Left lung (tissue), 14 donors: ENCODE measurements at places on chromosomes 7 and 10.

DNA sequence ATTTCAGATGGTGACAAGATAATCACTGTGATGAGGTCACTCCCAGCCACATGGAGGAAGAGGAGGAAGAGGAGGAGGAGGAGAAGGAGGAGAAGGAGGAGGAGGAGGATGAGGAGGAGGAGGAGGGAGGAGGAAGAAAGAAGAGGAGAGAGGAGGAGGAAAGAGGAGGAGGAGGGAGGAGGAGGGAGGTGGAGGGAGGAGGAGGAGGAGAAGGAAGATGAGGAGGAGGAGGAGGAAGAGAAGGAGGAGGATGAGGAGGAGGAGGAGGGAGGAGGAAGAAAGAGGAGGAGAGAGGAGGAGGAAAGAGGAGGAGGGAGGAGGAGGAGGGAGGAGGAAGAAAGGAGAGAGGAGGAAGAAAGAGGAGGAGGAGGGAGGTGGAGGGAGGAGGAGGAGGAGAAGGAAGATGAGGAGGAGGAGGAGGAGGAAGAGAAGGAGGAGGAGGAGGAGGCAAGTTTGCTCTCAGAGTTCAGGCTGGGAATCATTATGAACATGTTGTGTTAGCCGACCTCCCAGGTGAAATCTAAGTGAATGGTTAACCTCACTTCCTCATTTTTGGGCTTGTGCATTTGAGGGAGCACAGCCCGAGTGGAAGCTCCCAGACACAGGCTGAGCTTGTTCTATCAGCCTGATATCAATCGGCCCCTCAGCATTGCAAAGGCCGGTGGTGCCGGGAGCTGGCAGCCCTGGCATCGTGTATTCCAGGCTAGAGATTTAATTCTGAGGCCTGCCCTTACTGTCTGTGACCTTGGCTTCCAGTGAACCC, 236.2 kb upstream of the PITRM1 start:
- DNase-seq = no peak

- DNase-seq = no peak
Observed at GRCh38 chr10:98138031-98138430, 3.6 kb downstream of the R3HCC1L start.

DNA sequence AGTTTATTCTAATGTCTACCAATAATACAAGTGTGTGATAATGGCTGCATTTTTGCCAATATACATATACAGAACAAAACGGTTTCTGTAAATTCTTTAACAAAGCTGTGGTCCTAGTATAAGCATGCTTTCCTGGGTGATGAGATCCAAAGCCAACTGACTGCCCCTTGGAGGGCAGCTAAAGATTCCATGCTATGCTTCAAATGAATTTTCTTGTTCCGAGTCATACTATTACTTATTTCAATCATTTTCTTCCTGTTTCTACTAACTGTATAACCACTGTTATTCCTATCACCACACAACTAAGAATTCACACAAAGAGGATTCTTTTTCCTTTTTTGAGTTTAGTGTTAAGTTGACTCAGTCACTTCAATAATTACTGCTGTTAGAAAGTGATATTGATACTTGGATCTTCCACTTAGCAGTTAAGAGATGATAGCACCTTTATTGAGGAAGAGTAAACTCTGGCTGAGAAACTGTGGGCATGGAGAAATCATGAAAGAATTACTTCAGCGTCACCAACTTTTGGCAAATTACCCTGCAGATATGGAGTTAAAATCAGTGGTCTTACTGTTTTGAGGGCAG, 197.5 kb downstream of the ARL4A start:
- no peak for DNase-seq

GRCh38 chr7:24442170-24442777, 131.0 kb upstream of the PALS2 start:
- DNase-seq = no peak

DNA sequence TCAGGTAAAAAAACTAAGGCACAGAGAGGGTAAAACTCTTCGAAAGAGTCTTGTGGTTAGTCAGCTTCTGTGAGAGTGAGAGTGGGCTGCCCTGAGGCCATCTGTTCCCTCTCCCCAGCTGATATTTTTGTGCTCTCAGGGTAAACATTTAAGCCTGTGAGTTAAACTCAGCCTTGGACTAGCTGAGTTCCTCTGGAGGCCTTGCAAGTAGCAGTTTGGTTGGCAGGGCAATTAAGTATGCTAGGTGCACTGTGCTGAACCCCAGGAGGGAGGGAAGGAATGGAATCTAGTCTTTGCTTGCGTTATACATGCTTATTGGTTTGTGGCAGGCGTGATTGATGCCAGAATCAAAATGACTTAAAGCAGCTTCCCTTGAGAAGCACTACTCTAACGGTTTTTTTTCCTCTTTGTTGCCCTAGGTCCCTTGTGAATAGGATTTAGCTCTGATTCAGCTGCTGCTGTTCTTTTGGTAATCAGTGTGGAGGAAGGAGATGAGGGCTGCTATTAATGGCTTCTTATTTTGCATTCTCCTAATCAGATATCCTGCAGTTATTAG, 140.2 kb downstream of the AUTS2 start:
- DNase-seq = no peak

DNA sequence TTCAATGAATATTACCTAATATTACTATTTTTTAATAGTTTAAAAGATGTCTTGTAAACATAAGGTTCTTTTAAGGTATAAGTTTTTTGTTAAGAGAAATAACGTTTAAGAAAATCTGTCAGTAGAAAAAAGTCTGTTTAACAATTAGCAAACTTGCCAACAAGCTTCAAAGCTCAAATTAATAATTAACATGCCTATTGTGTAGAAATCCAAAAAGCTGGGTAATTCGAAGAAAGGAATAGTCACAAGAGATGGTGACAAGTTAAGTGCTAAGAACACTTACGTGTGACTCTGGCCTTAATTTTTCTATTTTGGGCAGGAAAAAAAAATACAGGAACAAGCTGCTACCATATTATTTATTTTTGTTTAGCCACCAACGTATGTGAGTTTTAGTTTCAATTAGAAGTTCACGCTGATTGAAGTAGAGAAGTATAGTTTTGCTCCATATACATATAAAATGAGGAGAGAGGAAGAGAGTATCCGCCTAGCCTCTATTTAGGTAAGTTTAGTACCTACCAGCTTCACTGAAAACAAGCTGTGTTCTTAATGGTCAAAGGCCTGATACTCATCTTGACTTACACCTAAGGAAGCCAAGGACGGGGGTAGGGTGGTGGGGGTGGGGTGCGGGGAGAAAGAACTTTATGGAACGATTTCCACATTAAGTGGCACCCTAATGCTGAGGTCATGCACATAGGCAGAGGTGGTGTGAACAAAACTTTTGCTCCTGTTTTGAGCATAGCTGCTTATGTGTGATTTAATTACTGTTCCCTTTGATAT, 43.4 kb upstream of the AGBL3 start:
- DNase-seq = no peak

GRCh38 chr10:75042292-75042974, 69.0 kb upstream of the SAMD8 start:
- no peak for DNase-seq

DNA sequence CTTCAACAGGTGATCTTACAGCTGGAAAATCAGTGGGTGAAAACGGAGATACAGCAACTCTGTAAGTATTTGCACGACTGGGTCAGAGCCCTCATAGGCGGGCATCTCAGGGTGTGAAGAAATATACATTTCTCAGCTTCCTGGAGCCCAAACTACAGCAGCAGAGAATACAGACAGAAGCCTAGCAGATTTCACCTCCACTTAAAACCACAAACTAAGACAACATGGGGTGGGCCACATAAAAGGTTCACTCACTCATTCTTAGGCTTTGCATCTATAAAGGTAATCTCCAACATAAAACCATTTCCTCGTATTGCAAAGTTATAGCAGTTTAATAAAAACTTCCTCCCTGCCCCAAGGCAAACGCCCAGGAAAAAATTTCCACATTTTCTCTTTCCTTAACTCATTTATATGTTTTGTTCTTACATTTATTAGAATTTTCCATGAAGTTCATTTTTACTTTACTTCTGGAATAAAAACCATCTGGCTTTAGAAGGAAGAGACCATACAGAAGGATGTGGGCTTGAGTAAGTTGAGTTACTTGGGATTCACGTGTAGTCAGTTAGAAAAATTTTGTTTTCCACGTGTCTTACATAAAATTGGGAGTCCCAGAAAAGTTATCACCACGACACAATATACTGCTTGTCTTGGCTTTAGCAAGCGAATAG, 327.1 kb downstream of the FRMD4A start:
- no peak for DNase-seq

- no peak for DNase-seq
Observed at GRCh38 chr7:157793973-157794745, 457.4 kb downstream of the DNAJB6 start.

DNA sequence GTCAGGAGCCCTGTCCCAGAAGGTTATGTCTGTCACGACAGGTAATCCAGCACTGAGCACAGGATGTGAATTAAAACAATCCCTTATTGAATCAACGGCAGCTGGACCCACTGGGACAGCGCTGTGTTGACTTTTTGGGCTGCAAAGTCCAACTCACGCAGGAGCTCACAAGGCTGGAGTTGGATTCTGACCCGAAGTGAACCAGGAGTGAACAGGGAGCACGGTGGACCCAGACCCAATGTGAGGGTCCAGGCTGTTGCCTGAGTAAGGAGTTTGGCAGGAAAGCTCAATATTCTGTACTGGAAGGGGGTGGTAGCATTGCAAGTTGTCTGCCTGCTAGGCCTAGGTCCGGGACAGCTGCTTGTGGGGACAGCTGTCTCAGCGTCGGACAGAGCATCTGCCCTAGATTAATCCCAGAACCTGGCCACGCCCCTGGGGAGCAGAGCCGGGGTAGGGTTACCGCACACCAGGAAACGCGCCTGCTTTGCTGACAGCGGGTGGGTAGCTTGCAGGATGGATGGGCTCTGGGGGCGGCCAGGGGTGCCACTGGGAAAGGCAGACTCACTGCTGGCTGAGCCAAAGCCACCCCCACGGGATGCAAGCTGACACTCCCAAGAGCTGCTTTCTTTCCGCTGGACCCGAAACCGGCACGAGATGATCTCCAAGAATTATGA, 24.0 kb downstream of the COL26A1 start:
- DNase-seq = no peak

DNA sequence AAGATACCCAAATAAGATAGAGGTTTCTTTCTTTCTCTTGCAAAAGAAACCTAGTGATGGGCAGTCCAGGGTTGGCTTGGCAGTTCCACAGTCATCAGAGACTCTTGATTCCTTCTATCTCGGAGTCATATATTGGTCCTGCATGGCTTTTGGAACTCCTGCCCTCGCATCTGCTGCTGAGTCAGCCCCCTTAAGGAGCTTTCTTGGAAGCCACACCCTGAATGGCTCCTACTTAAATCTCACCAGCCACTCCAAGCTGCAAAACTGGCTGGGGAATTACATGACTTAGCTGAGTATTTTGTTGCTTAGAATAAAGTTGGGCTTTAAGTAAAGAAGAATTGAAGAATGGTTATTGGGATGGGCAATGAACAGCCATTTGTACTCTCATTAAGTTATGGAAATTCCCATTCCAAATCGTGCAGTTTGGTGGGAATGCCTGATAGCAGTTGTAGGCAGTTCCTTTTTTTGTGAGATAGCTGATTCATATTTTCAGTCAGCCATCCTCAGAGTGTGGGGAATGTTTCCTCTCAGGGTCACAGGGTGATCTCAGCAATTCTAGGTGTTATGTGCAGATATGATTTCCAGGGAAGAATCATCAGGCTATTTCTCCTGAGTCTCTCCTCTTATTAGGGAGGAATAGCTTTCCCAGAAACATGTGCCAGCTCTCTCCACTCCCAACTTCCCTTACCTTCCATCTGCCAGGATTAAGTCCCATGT, 209.9 kb downstream of the BBS9 start:
- no peak for DNase-seq

DNA sequence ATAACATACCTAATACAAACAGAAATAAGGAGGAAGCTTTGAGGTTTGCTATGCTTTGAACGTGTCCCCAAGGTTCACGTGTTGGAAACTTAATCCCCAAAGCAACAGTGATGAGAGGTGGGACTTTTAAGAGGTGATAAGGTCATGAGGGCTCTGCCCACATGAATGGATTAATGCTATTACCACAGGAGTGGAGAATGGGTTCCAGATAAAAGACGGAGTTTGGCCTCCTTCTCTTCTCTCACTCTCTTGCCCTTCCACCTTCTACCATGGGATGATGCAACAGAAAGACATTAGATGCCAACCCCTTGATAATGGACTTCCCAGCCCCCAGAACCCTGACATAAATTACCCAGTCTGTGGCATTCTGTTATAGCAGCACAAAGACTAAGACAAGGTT, 9.6 kb downstream of the ITGB1 start:
- no peak for DNase-seq

- no peak for DNase-seq
Observed at GRCh38 chr7:116339564-116339963, 129.2 kb downstream of the TES start.

GRCh38 chr10:79492839-79493238, 19.5 kb upstream of the EIF5AL1 start:
- no peak for DNase-seq

DNA sequence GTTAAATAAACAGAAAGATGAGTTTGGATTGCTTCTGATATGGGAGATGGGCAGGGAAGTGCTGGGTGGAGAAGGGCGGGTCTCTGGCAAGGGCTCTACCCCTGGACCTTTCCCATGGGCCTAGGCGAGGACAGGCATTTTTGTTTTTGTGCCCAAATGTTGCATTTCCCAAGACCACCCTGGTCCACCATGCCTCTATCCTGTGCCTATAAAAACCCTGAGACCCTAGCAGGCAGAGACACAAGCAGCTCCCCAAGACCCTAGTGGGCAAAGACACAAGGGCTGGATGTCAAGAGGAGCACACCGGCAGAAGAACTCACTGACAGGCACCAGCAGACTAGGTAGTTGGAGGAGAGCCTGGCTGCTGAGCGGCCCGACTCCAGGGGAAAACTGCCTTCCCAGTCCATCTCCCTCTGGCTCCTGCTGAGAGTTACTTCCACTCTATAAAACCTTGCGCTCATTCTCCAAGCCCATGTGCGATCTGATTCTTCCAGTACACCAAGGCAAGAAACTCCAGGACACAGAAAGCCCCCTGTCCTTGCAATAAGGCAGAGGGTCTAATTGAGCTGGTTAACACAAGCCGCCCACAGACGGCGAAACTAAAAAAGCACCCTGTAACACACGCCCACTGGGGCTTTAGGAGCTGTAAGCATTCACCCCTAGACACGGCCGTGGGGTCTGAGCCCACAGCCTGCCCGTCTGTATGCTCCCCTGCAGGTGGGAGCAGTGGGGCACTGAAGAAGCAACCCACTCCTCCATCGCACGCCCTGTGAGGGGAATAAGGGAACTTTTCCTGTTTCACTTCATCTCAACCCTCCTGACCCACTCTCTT, 291.4 kb downstream of the PTPRN2 start:
- DNase-seq = no peak

GRCh38 chr10:124464028-124464965, 2.7 kb downstream of the LHPP start:
- DNase-seq = no peak

- DNase-seq = peak; percentile 14
Observed at GRCh38 chr7:100571829-100572116, 1.9 kb downstream of the SAP25 start.
